ENCODE measurements at places on chromosomes 7 and 10. TPM values are rescaled to one million over a fixed set of nuclear protein-coding genes. Genes with fewer than 3 reads are reported as not detected.
A peak's percentile ranks its signal among the peaks of the same experiment; 100 is the strongest.

GRCh38 chr7:130131964-130132875 lies 61.9 kb downstream of the KLHDC10 start:
- DNase-seq, result no peak

DNA sequence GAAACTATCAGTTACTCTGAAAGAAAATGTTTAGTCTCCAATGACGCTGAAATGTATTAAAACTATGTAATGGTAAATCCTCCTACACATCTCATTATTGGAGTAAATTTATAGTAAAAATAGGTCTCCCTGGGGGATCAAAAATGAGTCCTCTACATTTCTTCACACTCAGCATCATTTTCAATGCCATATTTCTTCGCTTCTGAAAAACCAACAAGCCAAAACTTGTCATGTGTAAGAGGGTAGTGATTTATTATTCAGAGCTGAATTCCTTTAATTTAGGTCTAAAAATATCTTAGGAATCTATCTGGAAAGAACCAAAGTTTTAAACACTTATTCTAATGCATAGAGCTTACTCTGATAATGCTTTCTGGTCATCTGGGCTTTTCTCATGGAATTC lies 3.0 kb downstream of the PDK4 start:
- DNase-seq, result no peak

DNA sequence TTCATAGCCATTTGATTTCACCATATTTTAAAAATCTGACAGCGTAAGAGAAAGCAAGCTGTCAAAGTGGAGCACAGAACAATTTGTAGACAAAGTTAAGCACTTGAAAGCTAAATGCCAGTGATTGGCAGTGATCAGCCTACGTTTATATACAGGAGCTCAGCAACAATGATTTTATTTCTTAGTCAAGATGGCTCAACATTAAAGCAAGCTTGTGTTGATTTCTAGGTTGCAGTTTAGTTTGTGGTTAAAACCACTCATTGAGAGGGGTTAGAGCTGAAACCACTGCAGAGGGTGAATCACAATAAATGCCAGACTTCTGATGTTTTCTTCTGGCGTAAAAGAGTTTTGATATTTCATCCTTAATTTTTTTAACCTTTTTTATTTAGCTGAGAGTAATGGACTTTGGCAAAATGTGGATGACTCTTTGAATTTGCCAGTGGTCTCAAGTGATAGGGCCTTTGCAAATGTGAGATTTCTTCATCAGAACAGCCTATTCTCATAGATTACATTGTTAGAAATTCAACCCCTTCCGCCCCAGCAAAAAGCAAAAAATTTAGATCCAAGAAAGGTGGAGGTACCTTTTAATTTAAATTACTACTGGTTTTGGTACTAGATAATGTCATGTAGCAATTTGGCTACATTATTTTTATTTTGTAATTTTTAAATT lies 73.8 kb downstream of the SHOC2 start:
- DNase-seq, result no peak

DNA sequence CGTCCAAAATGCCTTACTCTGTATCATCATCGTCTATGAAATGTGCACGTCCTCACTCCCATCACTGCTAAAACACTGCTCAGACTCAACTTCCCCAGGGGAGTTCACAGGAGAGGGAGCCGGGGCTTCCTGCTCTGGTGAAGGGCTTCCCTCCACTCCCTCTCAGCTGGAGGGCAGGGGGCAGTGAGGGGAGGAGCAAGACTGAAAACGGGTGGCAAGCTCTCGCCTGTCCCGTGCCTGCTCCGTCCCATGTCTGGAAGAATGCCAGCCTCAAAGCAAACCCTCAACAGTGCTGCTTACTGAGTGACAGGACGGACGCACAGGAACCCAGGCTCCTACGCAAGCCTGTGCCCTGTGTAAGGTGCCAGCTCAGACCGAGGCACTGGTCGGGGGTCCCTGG lies 25.1 kb downstream of the PRKAG2 start:
- DNase-seq, result peak; percentile 64

DNA sequence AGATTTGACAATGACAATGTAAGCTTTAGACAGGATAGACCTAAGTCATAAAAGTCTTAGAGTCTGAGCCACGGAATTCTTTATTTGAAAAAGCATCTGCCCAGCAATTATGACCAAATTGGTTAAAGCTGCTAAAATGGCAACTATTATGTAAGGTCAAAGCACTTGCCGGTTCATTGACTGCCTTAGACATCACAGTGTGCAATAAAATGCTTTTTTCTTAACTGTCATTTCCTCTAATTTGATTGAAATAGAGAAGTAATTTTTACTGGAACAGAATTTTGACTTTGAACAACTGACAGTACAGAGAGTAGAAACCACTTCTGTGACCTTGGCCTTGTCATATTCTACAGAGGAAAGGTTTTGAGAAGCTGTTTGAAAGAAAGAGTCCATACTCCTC lies 142.9 kb downstream of the THSD7A start:
- DNase-seq, result no peak

GRCh38 chr10:76991621-76992020 lies 646.0 kb downstream of the KCNMA1 start:
- DNase-seq, result no peak

- DNase-seq, result no peak
Measured at GRCh38 chr7:44823255-44823781, 24.6 kb downstream of the H2AZ2 start.

GRCh38 chr10:114294549-114294948 lies 55.5 kb downstream of the VWA2 start:
- DNase-seq, result no peak

- no peak for DNase-seq
Measured at GRCh38 chr7:137439829-137440825, 96.6 kb upstream of the PTN start.

DNA sequence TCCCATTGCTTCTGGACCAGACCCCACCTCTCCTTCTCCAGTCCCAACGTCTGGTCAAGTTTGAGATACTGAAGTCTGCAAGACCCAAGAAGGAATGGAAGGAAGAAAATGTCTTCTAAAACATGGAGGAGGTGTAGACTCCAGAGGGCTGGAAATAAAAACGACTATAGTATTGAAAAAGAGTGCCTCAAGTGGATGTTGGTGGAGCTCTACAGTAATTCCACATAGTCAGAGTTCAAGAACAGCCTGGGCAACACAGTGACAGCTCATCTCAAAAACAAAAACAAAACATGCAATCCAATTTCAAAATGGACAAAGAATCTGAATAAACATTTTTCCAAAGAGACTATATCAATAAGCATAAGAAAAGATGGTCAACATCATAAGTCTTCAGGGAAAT lies 2.3 kb upstream of the PCGF6 start:
- no peak for DNase-seq

DNA sequence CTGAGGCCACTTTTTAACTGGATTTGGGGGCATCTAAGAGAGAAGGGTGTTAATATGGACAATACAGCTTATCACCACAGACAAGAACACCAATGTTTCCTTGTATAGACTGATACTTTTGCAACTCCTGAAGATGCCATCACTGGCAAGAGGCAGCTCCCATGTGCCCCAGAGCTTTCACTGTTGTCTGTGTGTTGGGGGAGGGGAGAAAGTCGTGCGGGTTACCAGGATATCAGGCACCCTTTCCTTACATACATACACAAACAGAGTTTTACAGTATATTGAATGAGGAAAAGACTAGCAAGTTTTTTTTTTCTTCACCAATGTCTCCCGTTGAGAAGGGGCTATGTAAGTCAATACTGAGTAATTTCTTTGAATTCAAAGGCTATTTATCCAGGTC lies 4.1 kb upstream of the DLX6 start:
- no peak for DNase-seq

DNA sequence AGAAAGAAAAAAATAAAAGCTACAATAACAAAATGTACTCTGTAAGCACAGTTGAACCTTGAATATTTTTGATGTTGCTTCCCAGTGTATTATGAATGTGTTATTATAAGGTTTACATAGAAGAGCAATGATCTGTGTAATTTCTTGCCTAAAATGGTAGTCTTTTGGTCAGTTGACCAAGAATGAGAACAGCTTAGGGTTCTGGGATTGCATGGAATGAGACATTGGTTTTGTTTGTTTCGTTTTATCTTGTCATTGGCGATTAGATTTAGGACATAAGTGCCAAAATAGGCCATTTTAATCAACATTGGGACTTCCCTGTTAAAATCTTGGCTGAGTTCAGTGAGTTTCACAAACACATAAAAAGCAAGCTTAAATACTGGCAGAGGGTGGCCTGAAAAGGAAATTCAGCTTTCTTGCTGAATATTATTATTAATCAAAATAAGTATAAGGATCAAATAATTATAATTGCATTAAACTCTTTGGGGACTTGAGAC lies 49.1 kb upstream of the GLCCI1 start:
- DNase-seq, result no peak

DNA sequence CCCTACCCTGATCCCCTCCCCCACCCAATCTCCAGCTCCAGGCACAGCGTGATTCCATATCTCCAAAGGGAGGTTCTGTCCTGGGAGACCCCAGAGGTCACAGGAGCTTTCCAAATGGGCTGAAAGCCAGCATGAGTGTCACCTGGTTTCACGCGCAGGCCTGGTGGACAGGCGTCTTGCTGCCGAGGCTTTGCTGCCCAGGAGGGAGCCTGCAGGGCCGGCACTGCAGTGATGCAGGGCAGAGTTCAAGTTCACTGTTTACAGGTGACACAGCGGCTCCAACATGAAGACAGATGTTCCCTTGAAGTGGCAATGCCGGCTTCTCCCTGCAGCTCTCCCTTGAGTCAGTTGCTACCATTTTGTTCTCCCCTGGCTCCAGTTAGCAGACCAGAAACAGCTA lies 104.3 kb downstream of the TCERG1L start:
- no peak for DNase-seq

DNA sequence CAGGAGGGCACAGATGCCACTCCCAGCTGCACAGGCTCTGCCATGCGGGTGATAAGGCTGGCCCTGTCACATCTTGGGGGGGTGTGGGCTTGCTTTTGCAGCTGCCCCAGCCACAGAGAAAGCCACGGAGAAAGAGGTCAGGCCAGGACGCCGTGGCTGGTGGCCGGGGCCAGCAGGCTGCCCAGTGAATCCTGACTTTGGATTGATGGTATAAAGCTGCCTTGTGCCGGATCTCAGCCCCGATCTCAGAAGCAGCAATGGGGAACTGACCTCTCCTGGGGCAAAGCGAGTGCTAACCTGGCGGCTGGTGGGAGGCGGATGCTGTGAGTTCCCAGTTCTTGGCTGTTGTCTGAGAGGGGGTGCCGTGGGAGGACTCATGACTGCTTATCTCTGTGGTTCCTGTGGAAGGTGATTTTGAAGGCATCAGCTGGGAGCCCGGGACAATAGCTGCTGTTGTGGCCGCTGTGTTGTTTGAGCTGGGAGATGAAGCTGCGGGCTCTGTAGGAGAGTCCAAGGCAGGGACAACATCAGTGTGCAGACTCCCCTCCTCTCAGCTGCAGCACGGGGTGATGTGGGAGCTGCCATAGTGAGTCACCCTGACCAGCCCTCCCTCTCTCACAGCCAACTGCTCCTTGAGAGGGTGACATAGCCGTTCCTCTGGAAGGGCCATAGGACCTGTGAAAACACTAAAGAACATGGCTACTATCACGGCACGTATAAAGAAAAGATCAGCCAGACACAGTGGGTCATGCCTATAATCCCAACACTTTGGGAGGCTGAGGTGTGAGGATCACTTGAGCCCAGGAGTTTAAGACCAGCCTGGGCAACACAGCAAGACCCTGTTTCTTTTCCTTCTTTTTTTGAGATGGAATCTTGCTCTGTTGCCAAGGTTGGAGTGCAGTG lies 17.0 kb downstream of the IL15RA start:
- DNase-seq, result peak; percentile 69

DNA sequence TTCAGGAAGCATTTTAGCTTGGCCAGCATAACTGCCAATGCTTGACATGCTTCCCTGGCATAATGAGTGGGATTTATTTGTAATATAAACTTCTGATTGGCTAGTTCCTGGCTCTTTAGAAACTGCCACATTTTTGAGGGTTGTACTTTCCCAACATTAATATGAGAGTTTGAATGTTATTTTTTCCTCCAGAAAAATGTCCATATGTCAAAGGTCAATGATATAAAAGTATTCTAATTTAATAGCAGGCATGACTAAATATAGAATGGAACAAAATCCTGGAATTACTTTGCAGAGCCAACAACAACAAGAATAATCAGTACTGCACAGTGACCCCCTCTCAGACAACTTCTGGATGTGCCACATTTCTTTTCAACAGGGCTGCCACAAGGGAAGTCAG lies 352.6 kb downstream of the PRPF18 start:
- DNase-seq, result no peak

GRCh38 chr10:69477968-69478597 lies 26.8 kb downstream of the TSPAN15 start:
- no peak for DNase-seq

- peak; percentile 63 for DNase-seq
Measured at GRCh38 chr10:77835669-77836086, 90.9 kb downstream of the DLG5 start.

- DNase-seq, result no peak
Measured at GRCh38 chr10:4265964-4266363, 481.0 kb upstream of the KLF6 start.

DNA sequence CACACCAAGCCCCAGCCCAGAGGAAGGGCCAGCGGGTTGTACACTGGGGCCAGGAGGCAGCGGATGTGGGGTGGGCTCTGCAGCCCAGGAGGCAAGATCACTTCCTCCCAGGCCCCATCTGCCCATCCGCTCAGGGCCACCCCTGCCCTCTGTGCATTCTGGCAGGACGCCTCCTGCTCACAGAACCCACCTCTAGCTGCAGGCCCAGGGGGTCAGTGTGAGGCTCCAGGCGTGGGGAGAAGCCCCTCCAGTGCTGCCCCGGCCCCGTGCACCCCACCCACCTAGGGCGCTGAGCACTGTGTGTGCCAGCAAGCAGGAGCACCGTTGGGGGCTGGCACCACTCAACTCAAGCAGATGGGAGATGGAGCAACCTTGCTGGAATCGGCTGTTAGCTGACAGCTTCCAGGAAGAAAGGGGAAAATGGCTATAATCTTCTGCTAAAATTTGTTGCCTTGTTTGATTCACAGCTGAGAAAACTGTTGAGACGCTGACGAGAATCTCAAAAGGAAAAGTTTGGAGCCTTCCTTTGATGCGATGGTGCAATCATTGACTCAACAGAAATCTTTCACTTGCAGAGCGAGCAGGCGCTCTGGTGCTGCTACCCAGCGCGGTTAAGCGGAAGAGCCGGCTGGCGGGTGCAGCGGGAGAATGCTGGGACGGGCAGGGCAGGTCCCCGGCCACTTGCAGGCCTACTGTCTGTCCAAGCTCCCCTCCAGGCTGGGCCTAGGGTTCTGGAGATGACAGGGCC lies 276.1 kb downstream of the ELFN1 start:
- peak; percentile 79 for DNase-seq

DNA sequence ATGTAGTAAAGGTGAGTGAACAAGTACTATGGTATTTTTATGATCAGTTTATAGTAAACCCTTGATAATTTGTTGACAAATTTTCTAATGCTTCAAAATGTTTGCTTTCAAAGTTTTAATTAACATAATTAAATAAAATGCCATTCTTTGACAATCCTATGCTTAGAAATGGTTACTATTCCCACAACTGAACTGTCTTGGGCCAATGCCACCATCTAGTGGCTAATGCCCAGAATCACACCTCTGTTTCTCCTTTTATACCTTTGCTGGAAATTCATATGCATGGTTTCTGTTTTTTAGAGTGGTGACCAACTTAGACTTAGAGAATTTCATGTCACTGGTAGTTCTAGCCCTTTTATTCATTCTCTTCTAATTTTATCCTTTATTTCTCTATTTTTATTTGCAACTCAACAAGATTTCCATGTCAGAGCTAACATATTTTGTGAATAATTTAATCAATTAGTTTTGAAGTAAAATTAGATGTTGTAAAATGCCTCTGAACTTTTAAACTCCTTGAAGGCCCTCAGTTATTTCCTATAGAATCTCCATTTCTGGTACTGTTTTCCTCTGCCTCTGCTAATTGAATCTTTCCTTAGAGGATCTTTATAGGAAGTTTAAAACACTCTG lies 31.1 kb downstream of the PCGF5 start:
- DNase-seq, result no peak

The MYOZ1 gene
- total RNA-seq, result 18.4 TPM

The CCDC172 gene
- not detected for total RNA-seq

The HOXA7 gene
- not detected for total RNA-seq

The SPAM1 gene
- total RNA-seq, result not detected

All from chondrocyte (in vitro differentiated cells).